ENCODE measurements at places on chromosomes 7 and 10.

DNA sequence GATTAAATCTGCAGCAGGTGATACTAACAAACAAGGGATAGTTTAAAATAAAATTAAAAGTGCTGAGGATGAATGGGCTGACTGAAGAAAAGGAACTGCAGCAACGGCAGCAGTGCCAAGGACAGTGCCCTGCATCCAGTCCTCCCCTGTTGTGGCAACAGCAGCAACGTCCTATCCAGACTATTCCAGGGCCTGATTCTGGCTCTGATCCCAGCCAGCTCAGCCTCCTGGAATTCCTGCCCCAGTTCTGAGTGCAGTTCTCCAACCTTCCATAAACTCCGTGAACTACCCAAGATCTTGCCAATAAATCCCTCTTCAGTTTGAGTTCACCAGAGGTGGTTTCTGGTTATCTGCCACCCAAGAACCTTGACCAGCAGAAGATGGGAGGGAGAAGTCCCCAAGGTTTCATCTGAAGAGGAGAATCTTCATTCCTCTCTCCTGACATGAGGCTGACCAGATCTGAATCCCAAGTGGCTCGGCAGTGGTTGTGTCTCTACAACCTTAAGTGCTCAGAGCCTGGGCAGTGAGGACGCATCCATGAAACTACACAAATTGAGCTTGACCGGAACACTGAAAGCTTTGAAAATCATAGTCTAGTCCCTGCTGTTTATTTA, 115.8 kb downstream of the SORBS1 start:
- DNase-seq: no peak

DNA sequence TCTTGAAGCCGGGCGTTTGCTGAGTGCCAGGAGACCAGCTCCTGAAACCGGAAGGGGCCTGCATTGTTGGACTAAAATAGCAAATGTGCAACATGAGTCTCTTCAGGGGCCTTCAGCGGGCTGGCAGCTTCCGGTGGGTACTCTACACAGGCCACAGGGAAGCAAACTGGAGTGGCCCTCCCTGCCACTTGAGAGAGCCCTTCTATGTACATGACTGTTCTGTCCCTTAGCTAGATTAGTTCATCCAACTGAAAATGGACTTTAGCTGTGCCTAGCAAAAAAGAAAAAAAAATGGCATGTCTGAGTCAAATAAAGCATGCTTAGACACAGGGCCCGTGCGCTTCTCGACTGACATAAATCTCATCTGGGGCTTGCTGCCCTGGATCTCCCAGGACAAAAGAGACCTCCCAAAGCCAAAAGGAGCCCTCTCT, 115.3 kb upstream of the TCF7L2 start:
- no peak for DNase-seq

- no peak for DNase-seq
Observed at GRCh38 chr7:85426487-85426960, 239.7 kb upstream of the SEMA3D start.

GRCh38 chr7:55946545-55946944, 5.1 kb upstream of the MRPS17 start:
- DNase-seq: no peak

DNA sequence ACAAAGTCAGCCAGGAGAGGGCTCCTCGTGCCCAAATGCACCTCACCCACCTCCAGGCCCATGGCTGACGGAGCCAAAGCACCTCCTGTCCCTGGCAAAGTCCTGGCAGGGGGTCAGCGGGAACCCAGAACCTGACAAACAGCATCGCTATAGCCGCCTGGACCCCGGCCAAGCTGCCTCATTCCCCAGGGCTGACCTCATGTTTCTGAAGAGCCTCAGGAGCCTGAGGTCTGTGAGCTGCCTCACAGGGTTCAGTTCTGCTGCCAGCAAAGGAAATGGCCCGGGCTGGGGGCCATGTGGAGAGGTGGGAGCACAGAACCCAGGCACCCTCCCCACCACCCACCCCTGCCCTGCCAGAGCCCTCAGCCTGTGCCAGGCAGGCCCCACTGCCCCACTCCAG, 4.2 kb upstream of the NANOS1 start:
- peak; percentile 63 for DNase-seq
